H9 (cell line): ENCODE measurements at places on chromosomes 7 and 10. TPM values are rescaled to one million over a fixed set of nuclear protein-coding genes. Genes with fewer than 3 reads are reported as not detected.
A peak's percentile ranks its signal among the peaks of the same experiment; 100 is the strongest.

DNA sequence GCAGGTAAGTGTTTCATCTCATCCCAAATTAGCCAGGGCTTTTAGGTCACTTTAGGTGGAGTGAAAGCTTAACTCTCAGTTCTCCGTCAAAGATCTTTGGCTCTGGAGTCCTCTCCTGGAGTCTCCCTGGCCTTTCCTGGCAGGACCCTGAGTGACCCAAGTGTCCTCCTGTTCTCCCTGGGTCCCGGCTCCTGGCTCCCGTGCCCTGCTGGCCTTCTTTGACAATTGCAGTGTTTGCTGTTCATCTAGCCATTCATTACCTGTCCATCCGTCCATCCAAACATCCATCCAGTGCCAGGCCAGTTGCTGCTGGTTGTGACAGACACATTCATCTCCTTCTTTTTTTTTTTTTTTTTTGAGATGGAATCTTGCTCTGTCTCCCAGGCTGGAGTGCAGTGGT is 6.2 kb upstream of the TPST1 start:
- no peak for DNase-seq

GRCh38 chr10:87761892-87762291 is 56.1 kb downstream of the ATAD1 start:
- no peak for DNase-seq

- no peak for DNase-seq
Observed at GRCh38 chr10:18010050-18010449, 58.3 kb downstream of the SLC39A12 start.

Gene STEAP1
- 3.7 and 4.1 TPM in 2 replicates for total RNA-seq

Gene SFRP4
- total RNA-seq = not detected in 2 replicates

GRCh38 chr7:18357691-18358090 is 137.9 kb upstream of the HDAC9 start:
- no peak for DNase-seq

- no peak for DNase-seq
Observed at GRCh38 chr7:98056580-98056979, 50.1 kb upstream of the LMTK2 start.

DNA sequence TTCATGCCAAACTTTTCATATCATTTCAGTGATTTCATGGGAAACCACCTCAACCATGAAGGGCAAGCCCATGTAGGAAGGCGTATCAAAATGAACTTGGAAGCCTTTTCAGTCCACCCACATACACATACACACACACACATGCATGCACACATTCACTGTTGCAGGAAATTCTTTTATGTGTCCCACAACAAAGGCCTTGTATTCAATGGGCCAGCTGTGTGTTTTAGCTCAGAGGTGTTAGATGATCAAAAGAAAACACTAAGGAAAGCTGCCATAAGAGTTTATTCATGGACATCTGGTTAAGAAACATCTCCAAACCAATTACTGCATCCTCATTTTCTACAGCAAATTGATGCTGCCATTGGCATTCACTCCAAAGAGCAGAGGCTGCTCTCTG is 74.4 kb upstream of the STK17A start:
- no peak for DNase-seq

Gene PRXL2A
- total RNA-seq = 43.4 and 47.1 TPM in 2 replicates

GRCh38 chr10:2936816-2937215 is 130.5 kb upstream of the PFKP start:
- no peak for DNase-seq

DNA sequence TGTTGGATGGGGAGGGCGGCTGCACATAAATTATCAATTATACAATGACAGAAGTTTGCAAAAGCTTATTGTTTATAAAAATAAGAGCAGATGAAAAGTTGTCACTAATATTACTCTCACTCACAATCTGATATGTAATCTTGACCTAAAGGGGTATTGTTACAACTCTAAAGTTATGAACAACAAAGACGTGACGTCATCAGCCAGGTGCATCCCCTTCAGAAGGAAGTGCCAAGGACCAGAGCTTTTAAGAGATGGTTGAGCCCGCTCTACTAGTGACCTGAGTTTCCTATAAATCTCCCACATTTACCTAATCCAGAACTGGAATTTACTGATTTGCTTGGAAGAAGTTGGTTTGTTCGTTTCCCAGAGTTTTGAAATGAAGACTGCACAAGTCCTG is 247.7 kb upstream of the MGMT start:
- DNase-seq = no peak

- peak; percentile 44 for DNase-seq
Observed at GRCh38 chr7:140478246-140479061, 851 bp downstream of the MKRN1 start.

GRCh38 chr7:139345042-139345441 is 3.9 kb downstream of the FMC1 start:
- DNase-seq = no peak

Gene GRM3
- 0.15 and 0.70 TPM in 2 replicates for total RNA-seq

Gene TRPV6
- total RNA-seq = 0.61 and 0.81 TPM in 2 replicates
